Dermis blood vessel endothelial cell (primary cell): ENCODE measurements at places on chromosomes 12 and 14. TPM values are rescaled to one million over a fixed set of nuclear protein-coding genes. Genes with fewer than 3 reads are reported as not detected.
A peak's percentile ranks its signal among the peaks of the same experiment; 100 is the strongest.

The KCNA5 gene
- not detected in 2 replicates for total RNA-seq

The BCL7A gene
- 4.6 and 6.8 TPM in 2 replicates for total RNA-seq

The SDR39U1 gene
- 9.3 and 79.1 TPM in 2 replicates for total RNA-seq

The NKX2-1 gene
- total RNA-seq: not detected in 2 replicates

The BATF gene
- total RNA-seq: 2.0 and 3.2 TPM in 2 replicates

The OR6C68 gene
- not detected in 2 replicates for total RNA-seq

DNA sequence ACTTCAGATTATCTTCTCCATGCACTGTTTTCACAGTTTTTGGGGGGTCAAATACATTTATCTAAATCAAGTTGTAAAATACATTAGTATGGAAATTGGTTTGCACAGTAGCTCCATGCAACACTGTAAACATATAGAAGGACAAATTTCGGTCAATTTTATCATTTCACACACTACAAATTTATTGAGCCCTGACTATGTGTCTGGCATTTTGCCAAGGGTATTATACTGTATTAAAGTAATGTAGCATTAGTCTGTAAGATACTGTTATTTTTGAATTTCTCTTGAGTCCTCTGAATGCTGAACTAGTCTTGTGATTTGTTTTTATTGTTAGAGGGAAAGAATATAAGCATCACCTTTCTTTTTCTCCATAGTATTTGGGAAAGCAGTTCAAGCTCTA is 1.3 kb downstream of the RAD9B start:
- no peak for DNase-seq

- no peak for DNase-seq
Measured at GRCh38 chr12:25976289-25976688, 17.8 kb downstream of the RASSF8 start.

DNA sequence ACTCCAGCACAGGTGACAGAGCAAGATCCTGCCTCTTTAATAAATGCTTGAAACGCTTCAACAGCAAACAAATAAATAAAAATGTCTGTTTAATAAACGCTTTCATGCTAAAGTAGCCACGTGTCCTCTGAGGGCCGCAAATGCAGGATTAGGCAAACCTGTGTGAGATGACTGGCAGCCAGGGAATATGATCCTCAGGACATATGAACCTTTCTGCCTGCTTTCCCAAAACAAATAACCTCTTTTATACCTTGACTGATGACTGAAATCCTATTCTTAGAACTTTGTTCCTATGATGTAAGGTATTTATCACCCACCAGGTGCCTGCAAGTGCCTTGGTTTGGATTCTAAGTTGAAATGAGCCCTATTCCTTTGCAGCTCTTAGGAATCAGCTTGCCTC is 14.5 kb upstream of the FLVCR2 start:
- DNase-seq: no peak

GRCh38 chr14:85344847-85345570 is 184.9 kb upstream of the FLRT2 start:
- no peak for DNase-seq

- no peak for DNase-seq
Measured at GRCh38 chr12:103667125-103667524, 80.1 kb downstream of the STAB2 start.

- DNase-seq: no peak
Measured at GRCh38 chr12:77189458-77189857, 124.1 kb upstream of the E2F7 start.

- no peak for DNase-seq
Measured at GRCh38 chr14:64550621-64551333, 1.0 kb downstream of the PPP1R36 start.

DNA sequence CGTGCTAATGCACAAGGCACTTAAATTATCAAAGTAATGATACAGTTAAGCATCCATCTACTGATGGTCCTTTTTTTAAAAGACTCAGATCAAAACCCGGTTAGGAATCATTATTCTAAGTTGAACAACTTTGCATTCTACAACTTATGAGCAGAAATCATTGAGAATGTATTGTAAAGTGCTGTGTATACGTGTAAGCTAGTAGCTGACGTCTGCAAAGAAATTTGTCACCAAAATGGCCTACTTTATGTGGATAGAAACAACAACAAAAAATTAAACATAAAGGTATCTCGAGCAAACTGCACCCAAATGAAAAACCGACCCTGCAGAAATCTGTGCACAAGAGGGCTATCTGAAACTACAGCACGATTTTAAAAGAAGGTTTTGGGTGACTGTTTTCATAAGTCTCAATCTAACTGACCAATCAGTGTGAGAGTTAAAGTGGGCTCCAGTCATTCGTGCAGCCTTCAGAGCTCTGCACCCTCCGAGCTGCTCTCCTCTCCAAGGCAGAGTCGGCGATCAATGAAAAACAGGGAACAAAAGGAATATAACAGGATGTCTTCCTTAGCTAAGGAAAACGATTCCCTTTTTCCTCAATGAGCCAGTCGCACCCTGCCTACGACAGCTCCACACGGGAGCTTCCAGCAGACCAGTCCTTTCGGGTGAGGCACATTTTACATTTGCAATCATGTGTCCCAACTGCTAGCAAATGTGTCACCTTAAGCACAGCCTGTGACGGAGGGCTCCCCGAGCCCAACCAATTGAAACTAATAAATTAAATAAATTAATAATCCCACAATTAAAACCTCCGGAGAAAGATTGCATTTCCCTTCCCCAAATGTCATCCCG is 200.7 kb upstream of the FOXN3 start:
- DNase-seq: peak; percentile 55

GRCh38 chr12:20865873-20866272 is 55.4 kb downstream of the SLCO1B3 start:
- DNase-seq: no peak
